ENCODE measurements at places on chromosomes 5 and 9. TPM values are rescaled to one million over a fixed set of nuclear protein-coding genes. Genes with fewer than 3 reads are reported as not detected.

GRCh38 chr5:86679529-86679928 is 61.8 kb downstream of the COX7C start:
- H3K27me3 ChIP-seq: peaks cover 18% of the 10 kb centered on the region
- no peak overlapping the region for H3K27ac ChIP-seq
- H3K4me1 ChIP-seq: no peaks in the 10 kb centered on the region
- no peak for DNase-seq
- no peaks in the 10 kb centered on the region for H3K36me3 ChIP-seq
- H3K4me3 ChIP-seq: no peak overlapping the region

DNA sequence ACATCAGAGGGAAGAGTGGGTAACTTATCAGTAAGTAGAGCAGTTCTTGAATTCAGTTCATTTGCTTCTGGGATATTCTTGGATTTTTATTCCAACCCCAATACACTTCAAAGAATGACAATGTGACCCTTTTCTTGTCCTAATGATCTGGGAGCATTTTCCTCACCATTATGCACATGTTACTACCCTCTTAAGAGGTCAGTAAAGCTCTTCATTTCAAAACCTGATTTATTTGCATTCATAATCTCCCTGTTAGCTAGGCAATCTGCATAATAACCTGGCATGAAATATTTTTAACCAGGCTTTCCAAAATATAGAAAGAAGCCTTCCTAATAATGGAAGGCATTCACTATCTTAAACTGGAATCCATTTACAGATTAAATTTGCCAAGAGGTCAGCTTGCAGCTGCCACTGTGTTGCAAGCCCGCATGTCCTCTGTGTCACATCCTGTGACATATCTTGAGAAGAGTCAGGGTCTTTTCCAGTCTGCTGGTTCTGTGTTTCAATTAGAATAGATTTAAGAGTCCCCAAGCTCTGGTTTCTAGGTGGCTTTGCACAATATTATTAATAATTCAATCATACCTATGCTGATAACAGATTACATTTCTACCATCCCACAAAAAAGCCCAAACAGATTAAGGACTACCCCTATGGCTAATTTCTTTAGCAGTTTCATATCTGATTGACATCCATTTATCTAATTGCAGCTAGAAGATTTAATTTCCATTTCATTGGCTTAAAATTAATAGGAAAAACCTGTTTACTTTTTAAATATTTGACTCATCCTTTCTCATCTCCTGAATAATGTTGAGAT is 30.9 kb upstream of the PPP2R2B start:
- peaks cover 10% of the 10 kb centered on the region for H3K4me1 ChIP-seq
- no peak for DNase-seq
- peaks cover 7% of the 10 kb centered on the region for H3K27me3 ChIP-seq
- H3K4me3 ChIP-seq: no peak overlapping the region
- H3K36me3 ChIP-seq: no peaks in the 10 kb centered on the region
- H3K27ac ChIP-seq: no peak overlapping the region

DNA sequence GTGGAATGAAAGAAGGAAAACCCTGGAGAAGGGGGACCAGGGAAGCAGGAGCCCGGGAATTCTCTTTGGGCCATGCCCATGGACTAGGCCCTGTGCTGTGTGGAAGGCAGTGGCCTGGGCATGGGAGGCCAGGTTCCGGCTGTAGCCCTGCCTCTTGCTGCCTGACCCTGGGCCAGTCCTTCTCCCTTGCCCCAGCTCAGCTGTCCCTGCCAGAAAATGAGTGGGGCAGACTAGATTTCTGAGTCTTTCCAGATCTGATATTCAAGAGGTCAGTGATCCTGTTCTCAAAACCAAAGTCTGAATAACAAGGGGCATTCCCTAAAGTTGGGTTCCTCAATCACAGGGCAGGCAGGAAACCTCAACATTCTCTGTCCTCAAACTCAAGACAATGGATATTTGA is 24.8 kb upstream of the CORO2A start:
- H3K36me3 ChIP-seq: no peaks in the 10 kb centered on the region
- H3K4me3 ChIP-seq: no peak overlapping the region
- no peaks in the 10 kb centered on the region for H3K27me3 ChIP-seq
- H3K27ac ChIP-seq: no peak overlapping the region
- no peaks in the 10 kb centered on the region for H3K4me1 ChIP-seq

GRCh38 chr5:141897425-141897824 is 19.2 kb upstream of the PCDH1 start:
- no peak overlapping the region for H3K27ac ChIP-seq
- no peaks in the 10 kb centered on the region for H3K27me3 ChIP-seq
- DNase-seq: no peak
- H3K4me1 ChIP-seq: no peaks in the 10 kb centered on the region

GRCh38 chr9:4101667-4102066 is 198.2 kb downstream of the GLIS3 start:
- DNase-seq: no peak
- no peak overlapping the region for H3K4me3 ChIP-seq
- H3K27ac ChIP-seq: no peak overlapping the region
- no peaks in the 10 kb centered on the region for H3K36me3 ChIP-seq
- H3K27me3 ChIP-seq: peaks cover 20% of the 10 kb centered on the region

Gene CTXN3
- total RNA-seq: not detected

Gene FAM169A
- total RNA-seq: 13.4 TPM

Data from activated T-cell treated with anti-CD3 and anti-CD28 coated beads, Interleukin-2, amount 50 U/mL, for 72 hours (primary cell).